Kidney glomerular epithelial cell (primary cell): ENCODE measurements at places on chromosomes 5 and 9.

DNA sequence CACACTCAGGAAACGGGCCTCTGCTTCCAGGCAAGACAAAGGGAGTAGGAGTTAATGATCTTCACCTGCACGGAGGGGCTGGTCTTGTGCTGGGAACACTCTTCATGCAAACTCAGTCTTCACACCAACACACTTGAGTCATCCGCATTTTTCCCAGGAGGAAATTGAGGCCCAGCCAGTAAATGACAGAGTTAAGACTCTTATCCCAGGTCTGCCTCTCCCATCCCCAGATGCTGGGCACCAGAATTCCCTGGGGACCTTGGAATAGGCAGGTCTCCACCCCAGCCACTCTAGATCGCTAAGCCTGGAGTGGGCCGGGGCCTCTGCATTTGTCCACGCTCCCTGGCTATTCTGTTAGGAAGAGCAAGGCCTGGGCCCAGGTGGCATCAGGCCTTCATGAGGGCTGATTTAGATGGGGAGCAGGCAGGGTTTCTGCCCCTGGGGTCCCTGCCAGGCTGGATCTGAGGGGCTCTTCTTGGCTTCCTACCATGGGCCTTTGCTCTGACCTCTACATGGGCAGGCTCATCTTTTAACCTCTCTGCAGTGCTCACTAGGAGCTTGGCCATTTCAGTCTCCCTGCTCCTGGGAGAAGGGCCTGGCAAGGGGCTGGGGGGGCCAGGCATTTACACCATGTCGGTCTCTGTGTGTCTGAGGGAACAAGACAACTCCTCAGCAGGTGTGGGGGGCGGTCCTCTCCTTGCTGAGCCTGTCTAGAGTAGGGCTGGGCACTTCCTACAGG lies 77.3 kb downstream of the AMBP start:
- DNase-seq, result no peak

- DNase-seq, result no peak
Observed at GRCh38 chr9:90127923-90128322, 514.7 kb downstream of the DIRAS2 start.

- no peak for DNase-seq
Observed at GRCh38 chr5:173041881-173042762, 14.0 kb upstream of the CREBRF start.

GRCh38 chr9:70113403-70114022 lies 69.9 kb downstream of the MAMDC2 start:
- DNase-seq, result peak; percentile 53

DNA sequence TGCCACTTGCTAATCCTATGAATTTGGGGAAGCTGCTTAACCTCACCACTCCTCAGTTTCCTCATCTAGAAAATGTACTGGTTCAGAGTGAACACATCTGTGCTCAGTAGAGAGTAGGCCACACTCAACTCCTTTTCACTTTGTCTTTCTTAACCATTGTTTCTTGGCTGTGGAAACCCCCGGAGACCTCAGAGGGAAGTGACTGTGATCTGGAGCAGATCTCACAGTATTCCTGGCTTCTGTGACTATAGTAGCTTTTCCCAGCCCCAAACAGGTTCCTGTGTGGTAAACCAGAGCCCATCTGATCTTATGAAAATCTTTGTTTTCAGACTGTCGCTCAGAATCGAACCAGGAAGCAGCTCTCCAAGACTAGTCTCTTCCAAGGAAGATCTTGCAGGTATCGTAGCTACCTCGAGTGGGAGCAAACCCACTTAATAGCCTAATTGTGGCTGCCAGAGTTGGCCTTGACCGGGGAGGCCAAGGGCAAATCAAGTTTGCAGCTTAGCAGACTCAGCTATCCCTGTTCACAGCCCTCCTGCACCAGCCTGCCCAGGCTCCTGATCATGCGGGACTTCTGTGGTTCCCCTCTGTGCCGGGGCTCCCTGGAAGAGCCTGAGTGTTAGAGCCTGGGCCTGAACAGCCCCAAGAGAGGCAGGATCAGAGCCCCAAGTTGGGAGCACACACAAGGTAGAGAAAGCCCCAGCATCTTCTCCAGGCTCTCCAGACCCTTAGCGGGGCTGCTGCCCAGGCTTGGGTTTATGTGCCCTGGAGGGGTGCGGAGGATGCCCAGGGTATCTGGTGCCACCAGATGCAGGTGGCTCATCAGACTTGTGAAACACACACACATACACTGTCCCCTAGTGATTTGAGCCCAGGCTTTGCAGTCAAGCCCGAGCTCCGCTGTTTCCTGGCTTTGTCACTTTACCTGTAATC lies 52.2 kb upstream of the ANGPTL2 start:
- no peak for DNase-seq

DNA sequence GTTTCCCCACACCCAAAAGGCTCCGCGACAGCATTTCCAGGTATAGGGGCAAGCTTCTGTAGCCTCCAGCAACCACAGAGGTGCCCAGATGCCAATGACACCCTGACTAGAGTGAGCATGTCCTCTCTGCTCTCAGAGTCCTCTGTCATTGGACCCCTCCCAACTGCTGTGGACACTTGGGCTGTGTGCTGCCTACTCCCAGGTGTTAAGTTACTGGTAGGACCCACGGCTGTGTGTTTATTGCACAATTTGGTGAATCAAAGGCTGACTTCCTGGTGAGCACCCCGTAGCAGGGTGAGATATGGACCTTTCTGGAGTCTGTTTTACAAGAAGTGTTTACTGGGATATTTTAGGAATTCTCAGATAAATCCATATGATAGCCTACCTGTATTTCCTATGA lies 36.0 kb downstream of the SH3GL2 start:
- no peak for DNase-seq

- DNase-seq, result no peak
Observed at GRCh38 chr5:122295138-122295537, 16.9 kb upstream of the SNCAIP start.

GRCh38 chr9:23573800-23574199 lies 252.2 kb downstream of the ELAVL2 start:
- DNase-seq, result no peak

GRCh38 chr9:20562051-20562450 lies 60.2 kb downstream of the MLLT3 start:
- no peak for DNase-seq

DNA sequence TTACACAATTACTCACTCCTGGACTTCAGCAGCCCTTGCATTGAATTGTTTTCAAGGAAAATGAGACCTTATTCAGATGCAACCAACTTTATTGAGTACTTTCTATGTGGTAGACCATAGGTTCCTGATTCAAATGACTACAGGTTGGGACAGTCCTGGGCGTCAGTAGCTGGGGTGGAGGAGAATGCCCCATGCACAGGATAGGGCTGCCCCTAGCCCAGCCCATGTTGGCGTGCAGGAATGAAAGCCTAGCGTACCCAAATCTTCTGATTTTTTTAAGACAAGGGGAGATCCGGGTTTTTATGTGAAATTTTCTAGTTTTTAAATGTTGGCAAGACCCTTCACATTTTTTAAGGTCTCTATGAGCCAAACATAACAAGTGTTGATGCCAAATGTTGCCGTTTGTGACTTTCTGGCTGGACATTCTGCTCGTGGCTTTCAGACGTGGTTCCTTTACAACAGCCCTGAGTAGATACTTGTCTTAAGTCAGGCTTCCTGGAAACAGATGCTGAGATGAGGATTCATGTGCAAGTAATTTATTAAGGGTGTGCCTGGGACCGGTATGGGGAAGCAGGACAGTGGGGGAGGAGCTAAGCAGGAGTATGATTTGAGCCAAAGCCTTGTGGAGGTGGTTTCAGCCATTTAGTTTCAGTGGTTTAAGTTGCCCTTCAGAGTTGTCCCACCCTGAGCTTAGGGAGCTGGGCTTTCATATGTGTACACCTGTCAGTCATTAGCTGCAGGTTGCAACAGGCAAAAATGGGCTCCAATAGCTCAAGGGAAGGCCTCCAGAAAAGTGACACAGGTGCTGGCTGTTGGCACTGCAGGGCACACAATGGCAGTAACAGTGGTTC lies 154.1 kb downstream of the NTRK2 start:
- DNase-seq, result no peak

DNA sequence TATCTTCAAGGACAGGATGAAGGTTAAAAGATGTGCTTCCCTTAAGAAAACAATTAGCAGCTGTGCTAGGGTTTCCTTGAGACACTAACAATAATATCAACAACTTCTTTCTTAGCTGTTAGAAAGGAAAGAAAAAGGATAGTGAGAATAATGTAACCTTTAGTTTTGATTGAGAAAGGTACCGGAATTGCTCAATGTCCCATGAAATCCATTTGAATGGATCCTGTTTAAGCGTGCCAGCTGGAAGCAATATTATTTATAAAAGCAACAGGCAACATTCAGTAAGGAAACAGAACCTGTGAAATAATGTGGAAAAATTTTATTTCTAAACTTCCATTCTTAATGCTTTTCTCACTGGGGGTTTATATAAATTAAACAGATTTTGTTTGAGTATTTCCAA lies 120.9 kb downstream of the CCDC192 start:
- DNase-seq, result no peak

DNA sequence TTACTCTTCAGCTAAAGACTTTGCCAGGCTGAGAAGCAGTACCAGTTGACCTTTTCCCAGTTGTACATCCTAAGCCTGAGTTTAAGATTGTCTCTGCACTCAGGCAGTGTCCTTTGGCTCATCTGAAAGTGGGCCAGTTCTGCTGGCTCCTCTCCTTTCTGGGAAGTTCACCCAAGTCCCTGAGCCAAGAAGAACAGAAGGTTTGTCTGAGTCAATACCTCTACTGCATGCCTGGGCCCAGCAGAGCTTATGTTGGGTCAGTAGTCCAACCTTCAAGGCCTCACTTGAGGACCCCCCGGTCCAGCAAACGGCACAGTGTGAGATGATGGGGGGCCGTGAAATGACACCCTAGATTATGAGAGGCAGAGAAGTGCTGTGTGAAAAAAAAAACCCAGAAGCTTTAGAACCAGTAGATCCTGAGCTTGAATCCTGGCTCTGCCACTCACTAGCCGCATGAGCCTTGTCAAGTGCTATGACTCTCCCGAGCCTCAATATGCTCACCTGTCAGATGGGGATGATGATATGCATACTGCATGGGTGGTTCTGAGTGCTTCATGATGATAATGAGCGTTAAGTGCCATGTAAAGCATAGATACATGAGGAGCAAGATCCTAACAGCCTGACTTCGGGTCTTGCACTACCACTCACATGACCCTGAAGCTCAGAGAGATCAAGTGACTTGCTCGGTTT lies 156.0 kb downstream of the MACROH2A1 start:
- DNase-seq, result no peak

DNA sequence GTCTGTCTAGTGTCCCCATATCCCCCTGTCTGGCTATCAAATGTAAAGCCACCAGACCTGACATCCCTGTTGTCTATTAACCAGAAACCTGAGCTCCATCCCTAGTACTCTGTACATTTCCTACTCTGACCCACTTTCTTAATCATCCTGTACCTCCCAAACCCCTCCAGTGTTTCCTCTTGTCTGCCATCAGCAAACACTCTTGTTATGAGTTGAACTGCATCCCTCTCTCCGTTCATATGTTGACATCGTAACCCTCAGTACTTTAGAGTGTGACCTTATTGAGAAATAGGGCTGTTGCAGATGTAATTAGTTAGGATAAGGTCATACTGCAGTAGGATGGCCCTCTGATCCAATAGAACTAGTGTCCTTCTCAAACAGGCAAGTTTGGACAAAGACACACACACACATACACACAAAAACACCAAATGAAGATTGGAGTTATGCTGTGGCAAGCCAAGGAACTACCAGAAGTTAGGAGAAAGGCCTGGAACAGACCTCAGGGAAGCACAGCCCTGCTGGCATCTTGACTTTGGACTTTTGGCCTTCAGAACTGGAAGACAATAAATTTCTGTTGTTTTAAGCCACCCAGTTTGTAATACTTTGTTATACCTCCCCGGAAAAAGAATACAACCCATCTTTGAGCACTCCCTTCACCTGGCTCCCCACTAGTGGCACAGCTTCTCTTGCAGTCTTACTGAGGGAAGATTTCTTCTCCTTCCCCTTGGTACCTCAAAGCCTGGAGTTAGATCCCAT lies 180.0 kb upstream of the PTGER4 start:
- DNase-seq, result no peak

- peak; percentile 94 for DNase-seq
Observed at GRCh38 chr5:144187699-144188294, 17.1 kb downstream of the KCTD16 start.

DNA sequence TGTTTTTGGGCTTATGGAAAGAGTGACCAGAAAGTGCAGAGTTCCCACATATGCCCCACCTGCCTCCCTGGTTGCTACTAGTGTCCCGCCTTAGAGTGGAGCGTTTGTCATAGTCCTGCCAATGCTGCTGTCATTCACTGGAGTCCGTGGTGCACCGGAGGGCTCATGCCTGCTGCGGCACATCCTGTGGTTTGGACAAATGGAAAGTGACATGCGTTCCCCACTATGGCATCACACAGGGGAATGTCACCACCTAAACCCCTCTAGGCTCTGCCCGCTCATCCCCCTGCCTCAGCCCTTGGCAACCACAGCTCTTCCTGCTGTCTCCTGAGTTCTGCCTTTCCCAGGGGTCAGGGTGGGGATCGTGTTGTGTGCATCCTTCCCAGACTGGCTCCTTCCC lies 29.2 kb downstream of the IRX4 start:
- no peak for DNase-seq

DNA sequence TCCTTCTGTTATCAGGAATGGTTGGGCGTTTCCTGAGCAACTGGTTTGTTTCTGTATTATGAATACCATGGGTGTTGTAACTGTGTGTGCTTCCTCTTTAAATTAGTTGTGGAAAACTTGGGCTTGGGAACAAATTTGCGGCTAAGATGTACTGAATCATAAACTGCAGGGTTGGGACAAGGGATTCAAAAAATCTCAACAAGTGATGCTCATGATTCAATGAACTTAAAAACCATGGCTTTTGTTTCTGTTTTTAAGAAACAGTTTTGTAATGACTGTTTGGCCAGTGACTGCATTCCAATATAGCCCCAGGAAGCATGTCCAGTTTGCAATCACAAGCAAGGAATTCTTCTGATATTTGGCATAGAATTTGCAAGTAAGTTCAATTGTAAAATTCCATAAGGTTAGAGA lies 657.5 kb upstream of the WWC1 start:
- DNase-seq, result peak; percentile 25

DNA sequence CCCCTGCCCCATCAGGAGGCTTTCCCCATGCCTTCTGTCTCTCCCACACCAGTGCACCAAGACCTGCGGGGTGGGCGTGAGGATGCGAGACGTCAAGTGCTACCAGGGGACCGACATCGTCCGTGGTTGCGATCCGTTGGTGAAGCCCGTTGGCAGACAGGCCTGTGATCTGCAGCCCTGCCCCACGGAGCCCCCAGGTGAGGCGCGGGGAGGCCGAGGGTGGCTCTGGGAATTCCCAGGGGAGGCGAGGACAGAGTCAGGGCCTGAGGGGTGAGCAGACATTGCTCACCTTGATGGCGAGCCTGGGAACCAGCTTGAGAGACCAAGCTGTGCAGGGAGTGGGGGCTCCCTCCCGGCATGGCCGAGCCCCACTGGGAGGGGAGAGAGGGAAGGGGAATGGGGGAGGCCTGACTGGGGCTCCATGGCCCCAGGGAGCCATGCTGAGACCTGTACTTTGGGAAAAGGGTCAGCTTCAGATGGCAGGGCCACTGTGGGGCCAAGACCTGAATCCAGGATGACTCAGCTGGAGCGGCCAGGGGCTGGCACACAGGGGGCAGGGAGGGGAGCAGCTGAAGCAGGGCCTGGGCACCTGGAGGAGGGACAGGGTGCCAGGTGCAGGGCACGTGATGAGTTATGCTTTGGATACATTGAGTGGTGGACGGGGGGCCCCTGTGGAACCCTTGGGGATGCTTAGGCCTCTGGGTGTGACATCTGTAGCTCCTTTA lies 35.2 kb downstream of the FAM163B start:
- DNase-seq, result no peak

- no peak for DNase-seq
Observed at GRCh38 chr5:143059976-143060765, 290.0 kb downstream of the ARHGAP26 start.

- no peak for DNase-seq
Observed at GRCh38 chr9:97866300-97866699, 13.3 kb downstream of the FOXE1 start.

GRCh38 chr5:125829349-125829748 lies 593.9 kb upstream of the GRAMD2B start:
- no peak for DNase-seq
